ENCODE measurements at places on chromosomes 2 and 18.

GRCh38 chr2:23697256-23698075, 229.5 kb downstream of the ATAD2B start:
- no peak for DNase-seq

DNA sequence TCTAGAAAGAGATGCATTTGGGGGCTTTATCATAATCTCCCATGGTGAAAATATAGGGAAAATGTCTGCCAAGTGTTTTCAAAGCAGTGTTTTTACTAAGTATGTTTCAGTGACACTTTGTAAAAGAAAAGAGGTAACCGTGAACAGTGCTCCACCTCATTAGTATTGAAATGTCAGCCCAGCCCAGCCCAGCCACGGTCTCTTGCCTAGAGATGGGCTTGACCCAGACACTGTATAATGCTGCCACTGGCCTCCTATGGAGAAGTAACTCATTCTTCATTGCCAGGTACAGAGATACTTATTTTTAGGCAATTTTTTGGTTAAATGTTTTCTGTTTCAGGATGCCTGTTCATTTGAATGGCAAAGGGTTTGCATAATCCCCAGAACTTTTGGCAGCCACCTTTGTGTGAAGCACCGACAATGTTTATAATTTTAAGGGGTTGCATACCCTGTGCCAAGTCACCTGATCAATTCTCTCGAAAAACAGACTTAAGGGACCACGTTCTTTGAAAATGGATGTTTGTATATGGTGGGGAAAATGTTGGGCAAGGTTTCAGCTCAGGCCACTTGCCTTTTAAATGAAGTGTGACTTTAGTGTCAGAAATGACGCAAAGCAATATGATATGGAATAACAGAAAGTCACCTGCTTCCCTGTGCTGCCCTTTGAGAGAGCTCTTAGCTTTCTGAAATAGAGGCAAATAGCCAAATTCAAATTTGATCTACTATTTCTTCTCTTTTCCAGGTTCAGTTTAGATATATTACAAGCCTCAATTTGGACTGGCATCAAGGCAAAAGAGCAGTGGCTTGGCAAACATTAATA, 314.5 kb upstream of the RGPD4 start:
- no peak for DNase-seq

- DNase-seq, result no peak
Measured at GRCh38 chr2:43444989-43445645, 150.7 kb downstream of the THADA start.

DNA sequence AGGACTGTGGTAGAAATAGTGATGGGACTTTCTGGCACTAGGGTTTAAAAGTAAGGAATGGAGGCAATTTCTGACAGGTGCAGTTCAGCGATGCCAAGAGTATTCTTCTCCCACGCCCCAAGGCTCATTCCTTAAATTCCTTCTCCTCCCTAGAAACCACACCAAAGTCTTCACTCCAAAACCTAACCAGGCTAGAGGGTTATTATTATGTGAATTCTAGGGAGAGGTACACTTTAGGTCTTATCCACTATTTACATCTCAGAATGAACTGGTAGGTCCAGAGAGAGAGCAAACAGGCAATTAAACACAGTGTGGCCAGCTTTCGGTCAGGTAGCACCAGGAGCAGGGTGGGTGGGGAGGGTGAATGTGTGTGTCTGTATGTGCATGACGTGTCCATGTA, 11.4 kb downstream of the IL1F10 start:
- no peak for DNase-seq

- DNase-seq, result no peak
Measured at GRCh38 chr2:25917832-25918231, 39.5 kb upstream of the ASXL2 start.

- no peak for DNase-seq
Measured at GRCh38 chr2:154402213-154402612, 296.3 kb upstream of the KCNJ3 start.

GRCh38 chr2:144083211-144083610, 436.7 kb downstream of the ZEB2 start:
- no peak for DNase-seq

GRCh38 chr2:68653034-68653433, 9.7 kb downstream of the PROKR1 start:
- no peak for DNase-seq

DNA sequence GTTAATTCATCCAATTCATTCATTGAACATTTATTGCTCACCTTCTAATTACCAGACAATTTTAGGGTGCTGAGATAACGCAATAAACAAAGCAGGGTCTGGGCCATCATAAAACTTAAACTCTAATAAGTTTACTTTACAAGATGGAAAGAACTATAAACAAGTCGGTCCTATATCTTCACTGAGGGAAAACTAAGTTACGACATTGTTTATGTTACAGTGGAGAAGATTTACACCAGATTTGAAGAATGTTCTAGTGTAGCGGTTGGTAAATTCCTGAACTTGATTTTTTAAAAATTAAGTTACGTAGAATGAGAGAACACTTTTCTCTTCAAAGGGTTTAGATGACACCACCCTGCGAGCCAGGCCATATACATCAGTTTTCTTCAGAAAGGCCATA, 20.7 kb upstream of the FRZB start:
- no peak for DNase-seq

GRCh38 chr2:217829420-217829819, 173.4 kb downstream of the TNS1 start:
- DNase-seq, result no peak

- DNase-seq, result no peak
Measured at GRCh38 chr2:144679942-144680341, 160.0 kb upstream of the ZEB2 start.

DNA sequence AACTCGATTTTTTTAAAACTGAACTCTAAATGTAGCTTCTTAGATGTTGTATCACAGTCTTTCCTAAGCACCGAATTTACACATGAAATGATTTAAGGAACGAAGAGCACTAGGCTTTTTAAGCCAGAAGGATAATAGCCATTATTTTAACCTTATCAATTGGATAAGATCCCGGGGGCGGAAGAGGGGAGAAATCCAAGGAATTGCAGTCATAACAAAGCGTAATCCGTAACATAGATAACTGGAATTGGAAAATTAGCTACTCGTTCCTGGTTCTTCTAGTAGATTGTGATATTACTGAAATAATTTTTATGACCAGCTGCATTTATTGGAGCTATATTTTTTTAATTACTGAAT, 988 bp upstream of the KANSL1L start:
- DNase-seq, result no peak

- DNase-seq, result no peak
Measured at GRCh38 chr2:160635488-160635887, 141.9 kb upstream of the RBMS1 start.

DNA sequence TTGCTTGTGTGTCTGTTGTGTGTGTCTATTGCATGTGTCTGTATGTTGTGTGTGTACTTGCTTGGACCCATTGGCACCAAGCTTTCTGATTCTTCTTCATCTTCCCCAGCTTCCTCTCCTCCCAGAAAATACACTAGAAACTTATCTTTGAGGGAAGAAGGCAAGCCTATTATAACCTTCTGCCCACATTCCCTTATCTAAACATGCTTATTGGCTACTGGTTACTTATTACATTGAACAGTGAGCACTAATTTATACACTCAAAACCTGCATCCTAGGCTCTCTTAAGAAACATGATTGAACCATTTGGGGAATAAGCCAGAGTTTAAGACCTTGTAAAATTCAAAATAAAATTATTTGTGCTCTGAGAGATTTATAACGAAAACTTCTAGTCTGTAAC, 26.5 kb downstream of the SLC9A4 start:
- DNase-seq, result no peak

- no peak for DNase-seq
Measured at GRCh38 chr2:45496869-45497268, 114.2 kb downstream of the SRBD1 start.

DNA sequence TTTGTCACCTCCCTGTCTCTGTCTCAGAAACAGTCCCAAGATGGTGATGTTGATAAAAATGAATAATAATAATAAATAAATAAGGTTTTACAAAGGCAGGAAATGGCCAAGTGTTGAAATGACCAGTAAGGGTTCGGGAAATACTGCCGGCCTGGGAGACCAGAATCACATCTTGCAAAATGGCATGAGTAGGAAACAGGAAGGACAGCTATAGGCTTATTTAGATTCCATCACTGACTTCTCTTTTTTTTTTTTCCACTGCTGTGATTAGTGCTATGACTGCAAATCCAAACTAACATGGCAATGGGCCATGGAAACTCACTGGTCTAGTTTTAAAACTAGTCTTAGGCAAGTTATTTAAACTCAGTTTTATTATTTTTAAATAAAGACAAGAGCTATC, 60.6 kb downstream of the SCN1A start:
- DNase-seq, result no peak

DNA sequence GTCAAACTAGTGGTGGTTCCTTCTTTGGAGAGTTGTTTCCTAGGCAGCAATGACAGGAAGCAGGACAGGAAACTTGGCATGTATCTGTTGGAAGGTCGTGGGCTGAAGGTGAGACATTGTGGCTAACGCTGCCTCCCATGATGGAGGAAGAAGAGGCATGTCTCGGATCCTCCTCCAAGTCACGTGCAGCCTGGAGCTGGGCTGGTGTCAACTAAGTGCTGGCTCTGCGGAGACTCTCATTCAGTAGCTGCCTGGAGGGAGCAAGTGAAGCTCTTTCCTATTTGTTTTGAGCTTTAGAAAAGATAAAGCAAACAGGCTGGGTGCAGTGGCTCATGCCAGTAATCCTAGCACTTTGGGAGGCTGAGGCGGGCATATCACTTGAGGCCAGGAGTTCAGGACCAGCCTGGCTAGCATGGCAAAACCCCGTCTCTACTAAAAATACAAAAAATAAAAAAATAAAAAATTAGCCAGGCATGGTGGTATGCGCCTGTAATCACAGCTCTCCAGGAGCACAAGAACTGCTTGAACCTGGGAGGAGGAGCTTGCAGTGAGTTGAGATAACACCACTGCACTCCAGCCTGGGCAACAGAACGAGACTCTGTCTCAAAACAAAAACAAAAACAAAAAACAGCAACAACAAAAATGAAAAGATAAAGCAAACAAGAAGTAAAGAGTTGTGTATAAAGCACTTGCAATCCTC, 28.2 kb upstream of the INO80C start:
- no peak for DNase-seq

GRCh38 chr18:10839421-10839820, 309.9 kb downstream of the PIEZO2 start:
- no peak for DNase-seq

DNA sequence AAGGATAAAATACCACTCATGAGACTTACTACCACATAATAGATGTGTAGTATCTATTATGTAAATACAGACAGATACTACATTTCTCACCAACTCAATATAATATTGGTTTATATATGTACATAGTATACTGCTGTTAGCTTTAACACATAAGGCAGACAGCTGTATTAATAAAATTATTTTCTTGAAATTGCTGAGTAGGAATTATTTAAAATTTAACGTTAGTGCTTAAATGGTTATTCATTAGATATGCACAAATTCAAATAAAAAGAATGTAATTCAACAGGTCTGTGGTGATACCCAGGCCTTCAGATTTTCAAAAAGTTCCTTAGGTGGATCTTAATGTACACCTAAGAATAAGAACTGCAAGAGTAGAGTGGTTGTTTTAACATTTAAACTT, 59.0 kb downstream of the PRPF40A start:
- DNase-seq, result no peak

DNA sequence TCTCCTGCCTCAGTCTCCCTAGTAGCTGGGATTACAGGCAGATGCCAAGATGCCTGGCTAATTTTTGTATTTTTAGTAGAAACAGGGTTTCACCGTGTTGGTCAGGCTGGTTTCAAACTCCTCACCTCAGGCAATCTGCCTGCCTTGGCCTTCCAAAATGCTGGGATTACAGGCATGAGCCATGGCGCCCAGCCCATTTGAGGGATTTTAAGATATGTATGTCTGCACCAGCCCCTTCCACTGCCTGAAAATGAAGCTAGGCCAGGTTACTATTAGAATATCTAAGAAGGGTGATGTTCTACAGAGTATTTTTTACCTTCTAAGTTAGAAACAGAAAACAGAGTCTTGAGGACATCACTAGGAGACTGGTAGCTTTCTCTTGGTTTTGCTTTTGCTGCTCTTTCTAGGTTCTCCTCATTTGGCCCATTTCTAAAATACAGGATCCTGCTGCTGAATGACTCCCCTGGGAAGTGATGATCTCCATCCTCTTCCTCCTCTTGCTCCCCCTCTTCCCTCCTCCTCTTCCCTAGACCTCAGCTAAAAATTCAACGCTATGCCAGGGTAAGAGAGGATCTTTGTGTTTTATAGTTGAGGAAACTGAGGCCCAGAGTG, 118.5 kb downstream of the MYCN start:
- DNase-seq, result no peak

- no peak for DNase-seq
Measured at GRCh38 chr2:14632133-14632936, at the start of gene LRATD1. Gene LRATD1 (plus strand): TSS chr2:14632717. CDS start chr2:14633980, 1,263 bp downstream.

All from stimulated activated CD8-positive, alpha-beta memory T cell treated with anti-CD3 and anti-CD28 coated beads, Interleukin-4, amount 100 ng/mL, for 4 hours (primary cell).